ENCODE measurements at places on chromosomes 7 and 10.

GRCh38 chr10:128116851-128117615, 9.2 kb downstream of the MKI67 start:
- no peaks in the 10 kb centered on the region for H3K36me3 ChIP-seq
- DNase-seq, result no peak
- no peak overlapping the region for H3K4me3 ChIP-seq
- H3K4me1 ChIP-seq, result peaks cover 6% of the 10 kb centered on the region
- H3K27ac ChIP-seq, result no peak overlapping the region

- no peak overlapping the region for H3K27ac ChIP-seq
- no peaks in the 10 kb centered on the region for H3K27me3 ChIP-seq
- no peaks in the 10 kb centered on the region for H3K4me1 ChIP-seq
- DNase-seq, result no peak
- no peaks in the 10 kb centered on the region for H3K36me3 ChIP-seq
- no peak overlapping the region for H3K4me3 ChIP-seq
These were observed 137.6 kb upstream of the CDK6 start for GRCh38 chr7:92973974-92974373.

DNA sequence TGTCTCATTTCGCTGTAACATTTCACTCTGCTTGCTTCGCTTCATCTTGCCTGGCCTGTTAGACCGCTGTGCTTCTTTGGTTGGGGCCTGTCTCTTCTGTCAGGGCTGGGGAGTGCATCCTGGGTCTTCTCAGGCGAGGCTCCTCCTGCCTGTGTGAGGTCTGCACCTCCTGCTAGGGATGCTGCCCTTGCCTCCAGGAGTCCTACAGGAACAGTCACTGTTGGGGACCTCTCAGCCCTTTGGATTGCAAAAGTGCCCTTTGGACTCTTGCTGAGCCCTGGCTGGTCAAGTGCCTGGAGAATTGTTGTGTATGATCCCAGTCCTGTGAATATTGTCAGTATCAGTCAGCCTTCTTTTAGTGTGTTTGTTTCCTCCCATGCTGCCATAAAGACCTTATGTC, 84.1 kb downstream of the MDFIC start:
- H3K36me3 ChIP-seq, result peaks cover 13% of the 10 kb centered on the region
- no peak for DNase-seq
- no peak overlapping the region for H3K4me3 ChIP-seq

GRCh38 chr7:142153400-142153799, 41.9 kb downstream of the MGAM2 start:
- DNase-seq, result no peak
- H3K4me1 ChIP-seq, result no peaks in the 10 kb centered on the region
- H3K27me3 ChIP-seq, result peaks cover 22% of the 10 kb centered on the region
- H3K4me3 ChIP-seq, result no peak overlapping the region

- H3K4me1 ChIP-seq, result no peaks in the 10 kb centered on the region
- no peak overlapping the region for H3K27ac ChIP-seq
- H3K4me3 ChIP-seq, result no peak overlapping the region
- peaks cover 26% of the 10 kb centered on the region for H3K27me3 ChIP-seq
- DNase-seq, result no peak
- no peaks in the 10 kb centered on the region for H3K36me3 ChIP-seq
These were observed 172.3 kb upstream of the ADCY1 start for GRCh38 chr7:45401851-45402250.

GRCh38 chr10:121926671-121927317, 1.0 kb downstream of the ATE1 start:
- peak overlapping the region; percentile 89 for H3K4me3 ChIP-seq
- no peaks in the 10 kb centered on the region for H3K27me3 ChIP-seq
- H3K4me1 ChIP-seq, result peaks cover 26% of the 10 kb centered on the region
- H3K27ac ChIP-seq, result peak overlapping the region; percentile 91
- peaks cover 6% of the 10 kb centered on the region for H3K36me3 ChIP-seq

- H3K27ac ChIP-seq, result no peak overlapping the region
- no peak for DNase-seq
- H3K4me3 ChIP-seq, result no peak overlapping the region
- H3K27me3 ChIP-seq, result peaks cover 60% of the 10 kb centered on the region
- no peaks in the 10 kb centered on the region for H3K4me1 ChIP-seq
These were observed 246.1 kb downstream of the LRMDA start for GRCh38 chr10:75677541-75677940.

Data from T-helper 17 cell (primary cell).